ENCODE measurements at places on chromosomes 5 and 9.

DNA sequence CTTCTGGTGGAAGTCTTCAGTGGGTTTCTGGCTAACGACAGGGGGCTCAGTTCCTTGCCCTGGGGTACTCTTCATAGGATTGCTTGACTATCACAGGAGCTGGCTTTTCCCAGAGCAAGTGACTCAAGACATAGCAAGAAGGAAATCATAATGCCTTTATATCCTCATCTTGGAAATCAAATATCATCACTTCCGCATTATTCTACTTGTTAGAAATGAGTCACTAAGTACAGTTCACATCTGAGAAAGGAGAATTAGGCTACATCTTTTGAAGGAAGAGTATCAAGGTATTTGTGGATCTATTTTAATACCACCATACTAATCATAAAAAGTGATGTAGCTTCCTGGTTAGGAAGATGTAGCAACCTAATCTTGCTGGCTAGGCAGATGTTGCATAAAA is 148.2 kb upstream of the RAI14 start:
- no peak for DNase-seq

- no peak for DNase-seq
Observed at GRCh38 chr5:32098890-32099310, 75.2 kb downstream of the GOLPH3 start.

DNA sequence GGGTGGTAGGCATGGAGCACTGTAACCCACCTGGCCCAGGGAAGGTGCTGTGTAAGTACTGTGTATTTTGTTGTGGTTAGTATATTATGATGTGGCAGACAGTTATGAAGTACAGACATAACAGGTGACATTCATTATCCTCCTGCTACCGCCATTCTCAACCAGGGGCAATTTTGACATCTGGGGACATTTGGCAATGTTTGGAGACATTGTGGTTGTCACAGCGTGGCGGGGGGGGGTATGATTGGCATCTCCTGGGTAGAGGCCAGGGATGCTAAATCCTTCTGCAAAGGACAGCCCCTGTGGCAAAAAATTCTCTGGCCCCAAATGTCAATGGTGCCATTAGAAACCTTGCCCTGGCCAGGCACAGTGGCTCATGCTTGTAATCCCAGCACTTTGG is 9.8 kb upstream of the RPL26L1 start:
- no peak for DNase-seq

GRCh38 chr5:136510481-136510880 is 145.1 kb upstream of the TRPC7 start:
- DNase-seq = no peak

DNA sequence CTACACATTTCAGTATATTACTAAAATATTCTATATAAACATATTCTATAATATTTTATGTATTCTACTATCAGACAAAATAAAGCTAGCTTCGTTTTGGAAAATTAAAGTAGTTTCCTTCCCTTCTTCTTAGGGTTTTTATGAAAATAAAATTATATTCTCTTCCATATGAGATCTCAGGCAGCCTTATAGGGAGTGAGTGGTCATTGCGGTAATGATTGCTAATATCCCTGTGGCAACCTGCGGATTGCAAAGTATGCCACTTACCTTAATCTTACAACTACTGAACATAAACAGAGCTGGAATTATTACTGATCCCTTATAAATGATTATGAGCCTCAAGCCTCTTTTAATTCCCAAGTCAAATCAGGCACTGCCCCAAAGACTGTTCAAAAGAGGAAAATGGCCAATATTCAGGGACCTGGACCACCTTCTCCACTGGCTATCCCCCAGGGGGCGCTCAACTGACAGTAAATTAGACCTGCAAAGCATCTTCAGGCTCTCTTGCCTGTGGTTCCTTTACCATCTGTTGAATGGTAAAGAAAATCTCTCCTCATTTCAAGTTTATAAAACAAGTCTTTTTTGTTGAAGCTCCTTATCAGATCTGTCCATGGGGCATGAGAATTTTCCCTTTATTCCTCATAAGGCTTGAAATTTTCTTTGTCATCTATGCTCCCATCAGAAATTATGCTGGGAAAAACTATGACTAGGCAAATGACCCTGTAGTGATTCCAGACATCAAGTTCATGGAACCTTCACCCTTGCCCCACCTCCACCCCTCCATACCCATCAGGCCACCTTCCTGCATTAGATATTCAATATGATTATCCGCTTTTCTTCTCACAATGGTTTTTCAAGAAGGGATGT is 163.9 kb downstream of the CEMIP2 start:
- DNase-seq = no peak

DNA sequence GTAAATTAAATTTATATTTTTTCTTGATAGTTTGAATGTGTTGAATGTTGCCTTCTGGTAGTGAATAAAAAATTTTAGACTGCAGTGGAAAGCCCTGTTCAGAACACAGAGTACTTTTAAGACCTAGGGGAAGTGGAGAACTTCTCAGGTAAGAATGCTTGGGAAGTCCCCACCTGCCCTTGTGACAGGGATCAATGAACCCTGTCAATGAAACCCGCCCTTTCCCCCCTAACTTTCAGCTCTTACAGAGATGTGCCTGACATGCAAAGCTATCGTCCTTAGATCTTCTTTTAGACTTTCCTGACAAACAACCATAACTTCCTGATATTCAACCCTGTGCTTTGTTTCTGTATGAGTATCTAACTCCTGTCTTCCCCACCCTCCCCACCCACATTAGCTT is 562.7 kb downstream of the TLE4 start:
- no peak for DNase-seq

DNA sequence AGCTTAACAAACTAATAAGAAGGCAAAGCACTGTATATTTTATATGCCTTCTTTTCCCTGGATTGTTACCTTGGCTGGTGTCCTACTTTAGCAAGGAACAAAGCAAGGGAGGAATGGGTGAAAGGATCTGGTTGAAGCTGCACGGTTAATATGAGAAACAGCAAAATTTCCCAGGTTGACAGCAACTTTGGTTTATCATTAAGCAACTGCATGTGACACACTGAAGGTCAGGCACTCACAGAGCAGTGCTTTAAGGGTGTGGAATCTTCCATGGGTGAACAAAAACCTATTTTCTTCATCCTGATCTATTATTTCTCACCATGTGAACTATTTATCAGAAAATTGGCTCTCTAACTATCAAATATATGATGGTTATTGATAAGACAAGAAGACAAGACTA is 109.0 kb upstream of the ATP10B start:
- no peak for DNase-seq

GRCh38 chr5:77168879-77169244 is 41.6 kb upstream of the PDE8B start:
- no peak for DNase-seq

DNA sequence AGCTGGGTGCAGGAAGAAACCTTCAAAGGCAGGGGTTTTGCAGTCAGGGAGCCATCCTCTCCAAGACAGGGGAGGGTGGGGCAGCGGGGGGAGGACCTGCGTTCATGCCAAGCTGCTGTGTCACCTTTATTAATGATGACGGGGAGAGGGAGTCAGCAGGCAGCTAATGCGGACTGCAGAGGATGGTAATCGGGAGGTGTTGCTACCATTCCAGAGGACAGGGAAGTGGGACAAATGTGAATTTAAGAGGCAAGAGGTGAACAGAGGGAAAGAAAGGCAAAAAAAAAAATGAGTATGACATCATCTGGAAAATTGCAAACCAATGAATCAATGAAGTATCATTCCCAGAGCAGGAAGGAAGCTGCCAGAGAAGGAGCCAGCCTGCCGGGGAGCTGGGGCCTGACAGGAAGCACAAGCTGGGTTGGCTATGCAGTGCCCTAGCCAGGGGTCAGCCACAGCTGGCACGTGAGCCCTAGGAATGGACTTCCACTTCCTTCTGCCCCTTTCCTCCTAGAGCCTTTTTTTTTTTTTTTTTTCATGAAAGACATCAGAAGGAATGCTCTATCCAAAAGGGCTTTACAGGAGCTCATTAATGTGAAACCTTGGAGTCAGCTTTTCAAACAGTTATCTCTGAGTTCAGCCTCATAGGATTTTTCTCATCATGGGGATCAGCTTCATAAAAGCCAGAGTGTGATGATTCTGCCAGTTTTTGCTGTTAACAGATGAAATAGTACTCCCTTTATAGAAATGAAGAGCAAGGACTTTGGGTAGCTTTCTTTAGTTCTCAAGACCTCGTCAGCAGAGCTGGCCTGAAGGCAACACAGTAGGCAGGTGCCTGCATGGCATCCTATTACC is 9.2 kb downstream of the INSYN2B start:
- peak; percentile 93 for DNase-seq

DNA sequence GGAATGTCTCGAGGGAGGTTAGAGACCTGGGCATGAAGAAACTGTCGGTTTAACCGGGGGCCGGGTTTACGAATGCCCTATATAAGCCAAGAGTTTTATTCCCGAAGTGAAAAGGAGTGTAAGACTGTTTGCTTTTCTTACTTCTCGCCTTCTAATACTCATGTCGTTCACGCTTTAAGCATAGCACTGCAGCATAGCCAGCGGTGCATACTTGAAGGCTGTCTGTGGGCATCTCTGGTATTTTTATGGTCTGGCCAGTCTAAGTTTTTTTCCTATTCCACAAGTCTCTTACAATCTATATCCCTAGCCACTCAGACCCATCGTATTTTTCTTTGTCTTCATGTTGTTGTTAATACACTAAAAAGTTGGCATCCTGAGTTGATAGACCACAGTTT is 1.2 kb downstream of the UHRF2 start:
- no peak for DNase-seq

DNA sequence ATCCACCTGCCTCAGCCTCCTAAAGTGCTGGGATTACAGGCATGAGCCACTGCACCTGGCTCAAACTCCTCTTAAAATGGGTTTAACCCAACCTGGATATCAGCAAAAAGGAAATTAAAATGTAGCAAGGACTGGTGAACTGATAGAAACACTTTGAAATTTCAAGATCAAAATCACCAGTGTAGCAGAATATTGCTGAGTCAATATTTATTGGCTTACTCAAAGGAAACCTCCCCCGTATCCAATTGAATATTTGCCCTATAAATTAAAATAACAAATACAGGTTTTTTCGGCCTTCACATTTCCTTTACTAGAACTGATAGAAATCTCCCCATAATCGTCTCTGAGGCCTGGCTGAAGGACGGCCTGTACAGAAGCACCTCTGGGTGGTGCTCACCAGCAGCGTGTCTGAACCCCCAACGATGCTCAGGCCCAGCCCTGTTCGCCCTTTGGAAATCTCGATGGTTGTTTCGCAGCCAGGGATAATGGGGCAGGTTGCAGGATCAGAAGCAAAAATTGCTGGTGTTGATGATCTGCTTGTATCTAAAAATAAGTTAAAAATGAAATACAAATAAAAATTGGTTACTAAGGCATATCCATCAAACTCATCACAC is 156.6 kb downstream of the MPDZ start:
- DNase-seq = no peak

DNA sequence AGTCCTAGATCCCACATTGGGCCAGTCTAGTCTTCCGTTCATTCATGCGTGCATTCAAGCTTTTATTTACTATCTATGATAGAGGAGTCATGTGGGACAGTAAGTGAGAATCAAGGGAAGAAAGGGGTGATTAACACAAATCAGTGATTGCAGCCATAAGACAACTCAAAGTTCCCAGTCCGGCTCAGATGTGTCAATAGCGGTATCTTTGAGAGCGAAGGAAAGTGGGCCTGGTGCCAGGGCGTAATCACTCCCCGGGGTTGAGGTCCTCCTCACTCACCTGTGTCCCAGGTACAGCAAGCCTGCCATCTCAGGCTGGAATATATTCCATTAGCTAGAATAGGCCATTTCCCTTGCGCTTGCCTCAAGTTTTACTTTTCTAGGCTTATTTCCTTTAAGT is 196.3 kb downstream of the ATP10B start:
- DNase-seq = no peak

GRCh38 chr5:54902791-54903473 is 82.5 kb downstream of the ESM1 start:
- DNase-seq = no peak

GRCh38 chr5:160641405-160641804 is 210.6 kb downstream of the ATP10B start:
- DNase-seq = no peak

GRCh38 chr9:113737517-113738271 is 138.4 kb upstream of the ZNF618 start:
- no peak for DNase-seq

- no peak for DNase-seq
Observed at GRCh38 chr9:93295456-93296076, 111.6 kb downstream of the WNK2 start.

- DNase-seq = peak; percentile 26
Observed at GRCh38 chr5:142422429-142422828, 97.6 kb upstream of the SPRY4 start.

- no peak for DNase-seq
Observed at GRCh38 chr5:148484651-148485050, 100.9 kb downstream of the FBXO38 start.

DNA sequence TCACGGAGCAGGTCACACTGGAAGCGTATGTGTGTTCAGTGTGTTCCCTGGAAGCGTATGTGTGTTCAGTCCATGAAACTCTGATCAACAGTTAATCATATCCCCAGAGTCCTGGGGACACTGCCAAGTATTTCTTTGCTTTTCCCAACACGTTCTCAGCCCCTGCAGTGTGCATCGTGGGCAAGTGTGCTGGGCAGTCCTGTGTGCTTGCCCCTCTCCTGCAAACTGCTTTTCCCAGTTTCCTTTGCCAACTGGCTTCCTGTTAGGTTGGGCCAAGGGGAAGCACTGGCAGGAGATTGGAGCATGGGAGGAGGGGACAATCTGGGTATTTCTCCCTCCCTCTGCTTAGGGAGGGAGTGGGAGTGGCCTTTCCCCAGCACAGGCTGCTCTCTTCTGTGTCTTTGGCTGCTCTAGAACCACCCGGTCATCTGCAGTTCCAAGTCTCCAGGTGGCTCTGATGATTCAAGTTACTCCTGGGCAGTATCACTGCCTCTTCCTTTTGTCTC is 36.8 kb upstream of the NEK6 start:
- no peak for DNase-seq

DNA sequence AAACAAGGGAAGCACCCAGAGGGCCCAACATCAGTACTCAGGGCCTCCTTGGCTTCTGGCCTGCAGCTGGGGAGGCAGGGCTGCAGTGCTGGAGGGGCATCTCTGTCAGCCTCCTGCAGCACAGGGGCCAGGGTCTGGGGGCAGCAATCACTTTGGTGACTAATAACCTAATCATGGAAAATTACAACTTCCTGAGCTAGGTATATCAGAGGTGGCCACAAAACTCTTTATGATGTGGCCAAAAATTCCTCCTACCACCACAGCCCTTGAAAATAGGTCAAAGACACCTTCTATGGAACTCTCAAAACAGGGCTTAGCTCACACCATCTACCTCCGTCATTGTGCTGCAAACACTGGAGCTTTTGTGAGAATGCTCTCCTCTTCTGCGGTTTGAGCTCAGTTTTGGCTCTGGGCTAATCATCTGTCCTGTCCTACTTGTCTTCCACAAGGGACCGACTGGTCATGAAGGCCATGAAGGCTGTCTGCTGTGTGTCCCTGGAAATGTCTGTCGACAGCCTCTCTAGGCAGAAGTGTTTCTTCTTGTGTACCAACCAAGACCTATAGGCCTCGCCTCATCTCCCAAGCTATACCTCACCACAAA is 28.6 kb downstream of the CSF2 start:
- DNase-seq = no peak

Measured in HS-5 (cell line).